ENCODE measurements at places on chromosomes 6 and 20. TPM values are rescaled to one million over a fixed set of nuclear protein-coding genes. Genes with fewer than 3 reads are reported as not detected.

GRCh38 chr6:57134954-57135353 is 37.2 kb upstream of the BAG2 start:
- DNase-seq, result no peak

DNA sequence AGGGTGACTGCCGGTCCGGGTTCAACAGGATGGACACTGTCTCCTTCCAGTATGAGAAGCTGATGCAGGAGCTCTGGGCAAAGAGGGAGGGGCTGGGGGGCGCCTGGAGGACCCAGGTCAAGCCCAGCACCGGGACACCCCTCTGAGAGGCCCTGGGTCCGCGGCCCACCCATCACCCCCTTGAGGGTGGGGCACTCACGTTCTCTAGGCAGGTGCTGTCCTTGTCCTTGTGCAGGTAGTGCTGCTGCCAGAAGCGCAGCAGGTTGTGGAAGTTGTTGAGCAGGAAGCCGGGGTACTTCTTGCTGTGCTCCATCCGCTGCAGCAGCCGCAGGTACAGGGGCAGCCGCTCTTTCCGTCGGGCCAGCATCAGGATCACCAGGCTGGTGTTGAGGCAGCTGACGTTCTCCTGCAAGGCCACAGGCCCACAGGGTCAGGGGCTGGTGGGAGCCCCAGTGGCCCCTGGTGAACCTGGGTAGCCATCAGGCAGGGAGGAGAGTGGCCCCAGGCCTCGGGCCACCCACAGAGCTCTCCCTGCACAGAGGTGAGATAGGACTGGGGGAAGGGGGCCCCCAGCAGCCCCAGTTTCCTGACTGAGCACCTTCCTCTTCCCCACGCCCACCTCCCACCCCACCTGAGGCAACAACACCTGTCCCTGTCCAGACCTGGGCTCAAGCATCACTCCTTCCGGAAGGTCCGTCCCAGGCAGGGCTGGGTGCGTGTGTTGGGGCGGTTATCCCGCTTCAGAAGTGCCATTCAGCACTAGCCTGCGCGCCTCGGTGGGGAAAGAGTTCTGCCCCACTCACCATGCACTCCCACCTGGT is 47.8 kb downstream of the MYH7B start:
- DNase-seq, result peak; percentile 45

The HNF4A gene
- not detected for total RNA-seq

DNA sequence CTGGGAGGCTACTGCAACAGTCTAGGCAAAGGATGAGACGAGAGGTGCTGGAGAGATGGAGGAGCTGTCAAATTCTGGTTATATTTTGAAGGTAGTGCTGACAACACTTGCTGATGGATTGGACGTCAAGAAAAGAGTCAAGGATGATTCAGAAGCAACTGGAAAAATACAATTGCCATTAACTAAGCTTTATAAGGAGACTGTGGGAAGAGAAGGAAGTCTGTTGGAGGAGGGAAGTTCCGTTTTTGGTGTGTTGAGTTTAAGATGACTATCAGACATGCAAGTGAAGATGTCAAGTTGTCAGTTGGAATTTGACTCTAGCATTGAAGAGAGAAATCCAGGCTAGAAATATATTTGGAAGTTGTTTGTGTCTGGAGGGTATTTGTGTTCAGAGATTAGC is 358.1 kb downstream of the RNGTT start:
- DNase-seq, result no peak

The COL21A1 gene
- total RNA-seq, result 20.0 TPM

GRCh38 chr6:129491436-129491835 is 218.5 kb downstream of the ARHGAP18 start:
- DNase-seq, result no peak

DNA sequence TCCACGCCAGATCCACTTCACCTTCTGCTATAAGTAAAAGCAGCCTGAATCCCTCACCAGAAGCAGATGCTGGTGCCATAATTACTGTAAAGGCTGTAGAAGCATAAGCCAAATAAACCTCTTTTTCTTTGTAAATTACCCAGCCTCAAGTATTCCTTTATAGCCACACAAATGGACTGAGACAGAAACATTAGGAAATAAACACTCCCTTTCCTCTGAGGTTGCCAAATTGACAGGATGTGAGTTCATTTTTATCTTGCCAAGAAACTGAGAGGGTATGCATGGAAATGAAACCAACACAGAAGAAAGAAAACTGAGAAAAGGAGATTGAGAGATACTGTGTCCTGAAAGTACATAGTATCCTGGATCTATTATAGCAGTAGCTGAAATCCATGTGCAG is 481.2 kb downstream of the HAO1 start:
- DNase-seq, result no peak

The IP6K3 gene
- 47.6 TPM for total RNA-seq

The PROKR2 gene
- total RNA-seq, result not detected

GRCh38 chr20:59772373-59772705 is 161.1 kb downstream of the SYCP2 start:
- DNase-seq, result no peak

GRCh38 chr6:43181621-43181941 is 415 bp upstream of the CUL9 start:
- no peak for DNase-seq

The MARCKS gene
- total RNA-seq, result 28.4 TPM

GRCh38 chr6:68633972-68634725 is 933 bp upstream of the ADGRB3 start:
- DNase-seq, result no peak

DNA sequence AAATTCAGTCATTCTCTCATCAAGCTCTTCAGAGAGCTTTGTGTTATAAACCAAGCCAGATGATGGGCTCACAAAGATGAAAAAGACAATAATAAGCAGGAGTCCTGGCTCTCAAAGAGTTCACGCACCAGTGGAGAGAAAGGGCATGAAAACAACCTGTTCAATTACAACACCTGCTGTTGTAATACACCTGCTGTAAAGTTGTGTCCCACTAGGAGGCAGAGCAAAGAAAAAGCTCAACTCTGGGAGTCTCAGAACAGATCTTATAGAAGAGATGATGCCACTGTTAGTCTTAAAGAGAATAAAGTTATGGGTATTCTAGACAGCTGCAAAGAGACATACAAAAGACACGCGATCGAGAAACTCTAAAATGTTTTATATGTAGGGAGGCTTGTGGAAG is 100.6 kb downstream of the DCDC2 start:
- DNase-seq, result no peak

DNA sequence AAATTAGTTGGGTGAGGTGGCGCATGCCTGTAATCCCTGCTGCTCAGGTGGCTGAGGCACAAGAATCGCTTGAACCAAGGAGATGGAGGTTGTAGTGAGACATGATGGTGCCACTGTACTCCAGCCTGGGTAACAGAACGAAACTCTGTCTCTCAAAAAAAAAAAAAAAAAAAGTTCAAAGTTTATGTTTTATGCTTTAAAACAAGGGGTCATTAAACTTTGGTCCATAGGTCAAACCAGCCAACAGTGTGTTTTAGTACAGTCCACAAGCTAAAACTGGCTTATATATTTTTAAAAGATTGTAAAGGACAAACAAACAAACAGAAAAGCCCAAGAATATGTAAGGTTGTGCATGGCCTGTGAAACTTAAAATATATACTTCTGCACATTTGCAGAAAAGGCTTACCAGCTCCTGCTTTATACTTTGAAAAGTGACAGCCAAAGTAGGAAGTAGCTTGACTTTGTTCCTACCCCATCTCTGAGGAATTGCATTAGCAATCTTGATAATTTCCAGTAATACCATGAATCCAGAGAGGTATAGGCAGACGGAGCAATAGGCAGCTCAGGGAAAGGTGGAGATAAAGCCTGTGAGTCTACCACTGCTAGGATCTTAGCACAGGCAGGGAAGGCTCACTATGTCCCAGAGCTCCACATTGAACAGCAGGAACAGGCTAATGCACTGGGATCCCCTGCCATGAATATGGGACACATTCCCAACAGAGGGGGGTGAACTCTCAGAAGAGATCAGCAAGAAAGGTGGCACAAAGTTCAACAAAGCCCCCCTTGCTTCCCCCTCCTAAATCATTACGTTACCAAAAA is 30.5 kb downstream of the MCM8 start:
- no peak for DNase-seq

The MOG gene
- 12.6 TPM for total RNA-seq

- no peak for DNase-seq
Observed at GRCh38 chr6:158938811-158939254, 61.2 kb downstream of the RSPH3 start.

GRCh38 chr6:106415921-106416320 is 55.4 kb downstream of the CRYBG1 start:
- no peak for DNase-seq

DNA sequence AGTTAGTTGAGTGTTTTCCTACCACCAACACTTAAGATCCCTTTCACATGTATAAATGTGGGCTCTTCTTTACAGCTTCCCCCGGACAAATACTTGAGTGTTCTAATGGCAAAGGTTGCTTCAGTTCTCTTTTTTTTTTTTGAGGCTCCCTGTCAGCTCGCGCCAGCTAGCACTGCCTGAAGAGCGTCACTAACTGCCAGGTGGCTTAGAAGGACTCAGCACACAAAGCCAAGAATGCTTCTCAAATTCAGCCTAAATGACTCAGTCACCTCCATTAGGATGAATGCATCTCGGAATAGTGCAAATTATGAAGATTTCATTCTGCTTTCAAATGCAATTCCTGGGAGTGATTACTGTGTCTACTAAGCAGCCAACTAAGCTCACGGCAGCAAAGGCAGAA is 150.7 kb upstream of the BTBD3 start:
- DNase-seq, result no peak

The BANF2 gene
- not detected for total RNA-seq

All from Right ventricle myocardium inferior (tissue), 1 donor.